ENCODE measurements at places on chromosomes 5 and 9.

- DNase-seq: no peak
Observed at GRCh38 chr9:33416996-33417395, 14.6 kb upstream of the AQP7 start.

DNA sequence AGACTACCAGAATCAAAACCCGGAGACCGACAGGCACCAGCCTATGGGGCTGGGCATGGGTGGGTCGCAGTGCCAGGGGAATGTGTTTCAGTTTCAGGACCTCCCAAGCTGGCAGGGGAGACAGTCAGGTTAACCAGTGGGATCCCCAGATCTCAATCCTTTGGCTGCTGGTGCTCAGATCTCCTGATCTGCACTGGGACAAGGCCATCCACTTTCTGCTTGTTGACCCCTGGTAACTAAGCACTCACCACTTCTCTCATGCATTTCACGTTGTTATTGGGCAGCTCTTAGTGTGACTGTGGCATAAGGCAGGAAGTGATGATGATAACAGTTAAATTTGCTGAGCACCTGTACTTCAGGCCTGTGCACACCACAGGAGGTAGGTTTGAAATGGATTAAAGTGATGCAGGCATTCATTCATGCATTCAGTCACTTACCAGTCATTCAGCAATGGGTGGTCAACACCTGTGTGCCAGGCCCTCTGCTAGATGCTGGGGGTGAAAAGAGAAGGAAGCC is 42.1 kb upstream of the STXBP1 start:
- DNase-seq: no peak

DNA sequence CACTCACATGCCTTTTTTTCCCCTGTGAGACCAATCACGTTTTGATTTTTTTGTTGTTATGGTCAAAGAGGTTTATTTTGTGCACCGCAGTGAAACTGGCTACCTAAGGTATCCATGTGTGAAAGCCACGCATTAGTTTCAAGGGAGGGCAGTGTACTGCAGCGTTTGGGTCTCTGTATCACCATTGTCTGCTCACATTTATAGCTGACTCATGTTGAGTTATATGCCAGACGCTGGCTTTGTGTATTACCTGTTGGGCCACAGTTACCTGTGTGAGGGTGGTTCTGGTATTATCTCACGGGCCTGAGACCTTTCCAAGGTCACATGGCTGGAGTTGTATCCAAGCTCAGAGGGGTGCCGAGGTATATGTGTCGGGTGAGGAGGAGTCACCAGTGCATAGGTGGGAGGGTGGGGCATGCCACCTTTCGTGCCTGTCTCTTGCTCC is 75.8 kb downstream of the ARHGAP26 start:
- no peak for DNase-seq

GRCh38 chr9:98219364-98219716 is 26.9 kb upstream of the CORO2A start:
- DNase-seq: no peak

- no peak for DNase-seq
Observed at GRCh38 chr5:147699496-147700088, 82.9 kb downstream of the JAKMIP2 start.

GRCh38 chr9:74303945-74304344 is 193.2 kb upstream of the RORB start:
- DNase-seq: no peak

GRCh38 chr5:42944989-42945388 is 95.1 kb downstream of the ANXA2R start:
- no peak for DNase-seq

DNA sequence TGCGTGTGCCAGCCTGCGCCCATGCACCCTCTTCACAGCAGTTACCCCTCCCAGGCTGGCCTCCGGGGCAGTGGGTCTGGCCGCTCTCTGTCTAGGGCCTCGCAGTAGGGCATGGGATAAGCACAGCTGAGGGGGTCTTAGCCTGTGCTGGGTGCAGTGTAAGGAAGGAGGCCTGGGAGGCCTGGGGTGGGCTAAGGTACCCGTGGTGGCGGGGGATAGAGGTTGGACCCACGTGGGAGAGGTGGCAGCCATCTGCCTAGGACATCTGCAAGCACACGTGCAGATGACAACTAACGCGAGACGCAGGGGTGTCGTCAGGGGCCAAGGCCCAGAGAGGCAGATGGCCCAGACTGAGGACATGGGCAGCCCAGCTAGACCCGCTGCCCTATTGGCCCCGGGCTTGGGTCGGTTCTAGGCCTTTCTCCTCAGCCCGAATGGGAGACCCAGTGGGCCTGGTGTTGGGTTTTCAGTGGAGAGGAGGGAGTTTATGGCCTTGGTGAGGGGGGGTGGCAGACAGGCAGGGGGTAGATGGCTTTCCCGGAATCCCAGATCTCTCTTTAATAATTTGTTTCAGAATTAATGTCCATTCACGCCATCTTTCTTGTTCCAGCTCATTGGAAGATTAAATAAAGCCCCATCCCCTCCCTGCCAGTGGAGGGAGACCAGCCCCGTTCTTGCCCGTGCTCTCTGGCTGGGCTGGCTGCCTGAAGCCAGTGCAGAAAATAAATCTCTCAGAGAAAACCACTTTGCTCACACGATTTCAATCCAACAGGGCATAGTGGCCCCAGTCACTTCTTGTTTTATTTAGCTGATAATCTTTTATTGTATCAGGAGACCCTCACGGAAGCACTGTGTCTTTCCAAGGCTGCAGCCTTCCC is 154.2 kb downstream of the GAPVD1 start:
- DNase-seq: no peak

GRCh38 chr5:171494452-171495121 is 75.1 kb downstream of the FGF18 start:
- no peak for DNase-seq

DNA sequence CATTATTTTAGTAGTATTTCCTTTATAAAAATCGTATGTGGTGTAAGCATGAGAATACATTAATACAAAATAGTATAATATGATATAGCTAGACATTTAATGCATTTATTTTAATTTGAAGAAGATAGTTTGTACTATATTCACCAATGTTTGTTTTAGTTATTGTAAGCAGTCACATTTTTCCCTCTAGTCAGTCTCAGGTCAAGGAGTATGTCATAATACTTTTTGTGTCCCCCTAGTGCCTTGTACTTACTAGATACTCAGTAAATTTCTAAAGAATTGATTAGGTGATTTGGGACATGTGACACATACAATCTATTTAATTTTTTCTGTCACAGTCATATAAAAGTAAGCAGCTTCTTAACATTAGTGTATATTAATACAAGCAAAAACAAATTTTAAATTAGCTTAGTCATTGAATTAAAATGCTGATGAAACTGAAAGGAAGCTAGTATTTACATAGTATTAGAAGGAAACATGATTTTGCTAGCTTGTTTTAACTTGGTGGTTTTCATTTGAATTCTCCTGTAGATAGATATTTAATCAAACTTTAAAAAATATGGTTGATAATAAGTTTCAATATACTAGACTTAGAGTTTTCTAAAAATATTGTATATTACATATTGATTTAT is 242.2 kb downstream of the FER start:
- DNase-seq: no peak

GRCh38 chr9:35560625-35561337 is 44.3 kb upstream of the TESK1 start:
- no peak for DNase-seq

DNA sequence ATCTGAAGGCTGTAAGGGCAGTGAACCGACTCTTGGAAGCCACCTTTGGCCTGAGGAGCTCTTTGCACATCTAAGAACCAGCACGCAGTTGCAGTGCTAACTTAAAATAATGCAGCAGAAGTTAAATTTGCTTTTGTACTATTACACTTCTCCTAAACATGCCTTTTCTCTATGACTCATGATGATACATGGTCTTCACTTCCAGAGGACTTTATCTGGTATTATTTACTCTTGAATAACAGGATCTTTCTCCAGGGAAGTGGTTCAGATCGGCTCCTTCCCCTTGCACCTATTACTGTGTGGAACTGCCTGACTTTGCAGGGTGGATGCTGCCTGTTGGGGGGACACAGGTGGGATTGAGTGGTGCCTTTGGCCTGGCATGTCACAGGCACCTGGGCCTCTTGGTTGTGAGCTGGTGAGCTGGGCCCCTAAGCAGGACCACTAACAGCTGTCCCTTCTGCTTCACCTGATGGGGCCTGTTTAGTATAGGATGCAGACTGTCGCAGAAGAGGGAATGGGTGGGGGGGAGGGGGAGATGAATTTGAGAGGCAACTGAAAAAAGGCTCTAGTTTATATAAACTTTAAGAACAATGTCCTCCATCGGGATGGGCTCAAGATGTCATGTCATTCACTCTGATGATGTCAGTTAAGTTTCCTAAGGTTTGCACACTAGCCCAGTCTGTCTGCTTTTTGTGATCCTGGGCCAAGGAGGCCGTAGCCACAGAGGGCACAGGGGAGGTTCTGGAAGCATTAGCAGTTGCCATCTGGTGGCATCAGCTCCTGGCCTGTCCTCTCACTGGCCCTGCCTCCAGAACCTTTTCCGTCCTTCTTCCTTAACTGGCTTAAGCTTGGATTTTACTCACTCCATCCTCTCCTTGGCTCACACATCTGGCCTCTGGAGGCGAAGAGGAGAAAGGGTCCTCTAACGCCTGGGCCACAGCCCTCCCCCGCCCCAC is 33.9 kb upstream of the GABBR2 start:
- no peak for DNase-seq

DNA sequence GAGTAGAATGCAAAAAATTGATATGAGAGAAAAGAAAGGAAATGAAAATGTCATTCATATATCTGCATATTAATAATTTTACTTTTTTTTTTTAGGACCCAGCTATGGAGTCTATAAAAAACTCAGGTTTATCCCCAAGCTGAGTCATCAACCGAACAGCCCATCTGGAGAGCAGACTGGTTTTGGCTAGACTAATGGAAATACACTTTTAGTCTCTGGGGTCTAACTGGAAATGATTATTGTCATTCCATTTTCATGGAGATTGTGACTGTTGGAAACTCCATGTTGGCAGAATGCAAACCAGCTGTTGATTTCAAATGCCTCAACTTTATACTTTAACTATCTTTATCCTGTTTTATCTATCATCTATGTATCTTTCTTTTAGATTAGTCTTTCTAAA is 28.7 kb downstream of the ANXA1 start:
- no peak for DNase-seq

DNA sequence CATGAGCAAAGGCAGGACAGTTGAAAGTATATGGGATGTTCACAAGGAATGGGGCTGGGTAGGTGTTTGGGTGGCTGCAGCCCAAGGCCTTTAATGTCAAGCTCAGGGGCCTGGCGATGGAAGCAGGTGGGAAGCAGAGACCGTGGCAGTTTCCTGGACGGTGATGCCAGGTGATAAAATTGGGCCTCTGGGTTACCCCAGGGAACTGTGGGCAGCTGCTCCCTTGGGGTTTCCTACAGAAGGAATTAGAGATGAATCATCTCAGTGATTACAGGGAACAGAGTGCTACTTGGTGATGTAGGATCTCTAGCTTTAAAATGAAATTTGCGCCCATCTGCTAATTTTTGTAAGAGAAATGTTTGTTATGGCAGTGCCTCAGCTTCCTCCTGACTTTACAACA is 39.2 kb downstream of the TSTD2 start:
- no peak for DNase-seq

GRCh38 chr9:126411225-126411947 is 84.8 kb downstream of the MVB12B start:
- no peak for DNase-seq

DNA sequence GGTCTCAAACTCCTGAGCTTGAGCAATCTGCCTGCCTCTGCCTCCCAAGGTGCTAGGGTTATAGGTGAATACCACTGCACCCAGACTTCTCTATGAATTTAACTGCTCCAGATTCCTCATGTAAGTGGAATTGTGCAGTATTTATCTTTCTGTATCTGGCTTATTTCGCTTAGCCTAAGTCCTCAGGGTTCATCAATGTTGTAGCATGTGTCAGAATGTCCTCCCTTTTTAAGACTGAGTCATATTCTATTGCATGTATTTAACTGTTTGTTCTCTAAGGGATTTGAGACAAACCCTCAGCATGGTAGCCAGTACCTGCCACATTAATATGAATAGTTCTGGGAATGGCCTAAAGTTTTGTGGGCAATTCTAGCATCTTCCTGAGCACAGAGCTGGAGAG is 53.9 kb upstream of the TUT7 start:
- DNase-seq: no peak

DNA sequence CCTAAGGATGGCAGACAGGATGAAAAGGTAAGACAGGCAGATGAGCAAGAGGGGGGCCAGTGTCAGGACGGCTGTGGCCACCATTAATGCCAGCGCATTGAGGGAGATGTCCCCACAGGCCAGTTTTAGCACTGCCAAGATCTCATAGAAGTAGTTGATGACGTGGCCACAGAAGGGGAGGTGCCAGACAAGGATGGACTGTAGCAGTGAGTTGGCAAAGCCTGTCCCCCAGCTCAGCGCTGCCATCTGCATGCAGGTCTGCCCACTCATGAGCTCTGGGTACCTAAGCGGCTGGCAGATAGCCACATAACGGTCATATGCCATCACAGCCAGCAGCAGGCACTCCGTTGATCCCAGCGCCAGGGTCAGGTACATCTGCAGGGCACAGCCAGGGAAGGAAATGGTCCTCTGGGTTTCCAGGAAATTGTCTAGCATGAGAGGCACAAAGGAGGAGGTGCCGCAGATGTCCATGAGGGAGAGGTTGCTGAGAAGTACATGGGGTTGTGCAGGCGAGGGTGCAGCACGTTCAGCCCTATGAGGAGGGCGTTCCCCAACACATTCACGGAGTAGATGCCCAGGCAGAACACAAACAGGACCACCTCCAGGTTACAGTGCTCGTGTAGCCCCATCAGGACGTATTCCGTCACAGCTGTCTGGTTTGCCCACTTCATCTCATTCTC is 10.8 kb downstream of the OR13J1 start:
- DNase-seq: no peak

- DNase-seq: no peak
Observed at GRCh38 chr9:83130541-83130940, 67.6 kb upstream of the RASEF start.

- DNase-seq: no peak
Observed at GRCh38 chr5:125480911-125481310, 734.5 kb upstream of the ZNF608 start.

DNA sequence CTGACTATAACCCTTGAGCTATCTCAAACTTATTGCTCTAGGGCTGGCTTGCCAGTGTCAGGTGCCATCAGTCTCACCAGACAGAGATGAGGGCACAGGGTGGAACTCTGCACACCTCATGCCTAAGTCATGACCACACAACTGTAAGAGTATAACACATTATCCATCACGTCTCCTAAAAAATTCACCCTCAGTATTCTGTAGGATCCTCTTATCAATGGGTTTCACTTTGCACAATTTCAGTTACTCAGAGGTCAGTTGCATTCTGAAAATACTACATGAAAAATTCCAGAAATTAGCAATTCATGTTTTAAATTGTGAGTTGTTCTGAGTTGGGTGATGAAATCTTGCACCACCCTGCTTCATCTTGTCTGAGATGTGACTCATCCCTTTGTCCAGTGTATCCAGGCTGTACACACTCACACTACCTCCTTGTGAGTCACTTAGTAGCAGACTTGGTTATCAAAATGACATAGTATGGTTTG is 690.9 kb upstream of the CDH18 start:
- DNase-seq: no peak

DNA sequence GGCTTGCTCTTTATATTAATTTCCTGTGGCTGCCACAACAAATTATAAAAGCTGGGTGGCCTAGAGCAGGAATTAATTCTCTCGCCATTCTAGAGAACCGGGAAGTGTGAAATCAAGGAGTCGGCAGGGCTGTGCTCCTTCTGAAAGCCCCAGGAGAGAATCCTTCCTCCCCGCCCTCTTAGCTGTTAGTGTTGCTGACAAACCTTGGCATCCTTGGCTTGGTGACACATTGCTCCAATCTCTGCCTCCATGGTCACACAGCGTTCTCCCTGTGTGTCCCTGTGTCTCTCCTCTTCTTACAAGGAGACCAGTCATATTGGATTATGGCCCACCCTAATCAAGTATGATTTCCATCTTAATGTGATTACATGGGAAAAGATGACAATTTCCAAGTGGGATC is 55.9 kb upstream of the NEURL1B start:
- DNase-seq: no peak
